Eye (tissue), 1 donor: ENCODE measurements at places on chromosomes 5 and 9.

GRCh38 chr9:128153947-128154695 lies 4.9 kb downstream of the LCN2 start:
- DNase-seq = no peak

DNA sequence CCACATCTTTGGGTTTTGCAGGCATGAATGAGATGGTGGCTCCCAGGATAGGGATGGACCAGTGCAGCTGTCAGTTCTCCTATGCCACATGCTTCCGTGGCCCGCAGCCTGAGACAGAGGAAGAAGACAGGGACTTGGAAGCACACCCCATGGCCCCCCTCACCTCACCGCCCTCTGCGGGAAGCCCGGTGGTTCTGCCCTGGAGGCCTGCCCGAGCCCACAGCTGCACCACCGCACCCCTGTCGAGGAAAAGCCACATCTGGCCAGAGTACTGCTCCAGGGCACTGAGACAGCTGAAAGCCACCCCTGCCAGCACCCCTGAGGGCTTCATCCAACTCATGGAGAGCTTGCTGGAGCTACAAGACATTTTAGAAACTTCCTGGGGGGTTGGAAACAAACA lies 7.6 kb upstream of the TRMT10B start:
- no peak for DNase-seq

DNA sequence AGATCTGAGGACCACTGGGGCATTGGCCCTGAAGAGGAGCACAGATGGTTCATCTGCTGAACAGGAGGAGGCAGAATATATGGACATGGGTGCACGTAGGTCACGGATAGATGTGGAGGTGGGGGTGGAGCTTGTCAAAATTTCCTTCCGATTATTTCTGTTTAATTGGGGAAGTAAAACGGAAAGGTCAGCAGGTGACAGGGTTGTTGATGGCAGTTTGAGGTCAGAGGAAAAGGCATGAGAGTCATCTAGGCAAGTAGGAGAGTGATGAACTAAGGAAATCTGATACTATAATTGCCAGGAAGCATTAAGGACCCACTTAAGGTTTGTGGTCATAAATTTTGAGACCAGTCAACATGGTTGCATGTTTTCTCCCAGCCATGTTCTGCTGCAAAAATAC lies 8.4 kb upstream of the FAM81B start:
- DNase-seq = no peak

GRCh38 chr9:137198051-137198901 lies 2.3 kb downstream of the TPRN start:
- no peak for DNase-seq

- no peak for DNase-seq
Observed at GRCh38 chr5:21831145-21831787, 1021.9 kb downstream of the CDH12 start.
